ENCODE measurements at places on chromosomes 1 and 21.

GRCh38 chr1:213326281-213327016, 275.4 kb downstream of the RPS6KC1 start:
- DNase-seq, result no peak

- no peak for DNase-seq
Observed at GRCh38 chr1:10608690-10609089, 133.9 kb downstream of the PEX14 start.

DNA sequence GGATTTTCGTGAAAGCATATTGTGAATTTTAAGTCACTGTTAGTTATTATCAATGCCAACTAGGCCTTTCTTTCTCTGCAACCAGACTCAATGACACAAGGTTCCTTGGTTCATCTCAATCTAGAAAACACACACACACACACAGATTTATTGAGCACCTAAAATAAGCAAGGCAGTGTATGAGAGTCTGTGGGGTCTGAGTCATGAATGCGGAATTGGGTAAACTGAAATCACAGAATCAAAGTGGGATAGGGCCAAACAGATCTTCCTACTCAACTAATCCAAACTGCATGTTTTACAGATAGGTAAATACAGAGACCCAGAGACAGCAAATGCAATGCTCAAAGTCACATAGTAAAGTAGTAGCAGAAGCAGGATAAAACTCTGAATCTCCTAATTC, 48.5 kb upstream of the NRDC start:
- DNase-seq, result no peak

GRCh38 chr1:95876276-95876675, 642.3 kb downstream of the RWDD3 start:
- no peak for DNase-seq

DNA sequence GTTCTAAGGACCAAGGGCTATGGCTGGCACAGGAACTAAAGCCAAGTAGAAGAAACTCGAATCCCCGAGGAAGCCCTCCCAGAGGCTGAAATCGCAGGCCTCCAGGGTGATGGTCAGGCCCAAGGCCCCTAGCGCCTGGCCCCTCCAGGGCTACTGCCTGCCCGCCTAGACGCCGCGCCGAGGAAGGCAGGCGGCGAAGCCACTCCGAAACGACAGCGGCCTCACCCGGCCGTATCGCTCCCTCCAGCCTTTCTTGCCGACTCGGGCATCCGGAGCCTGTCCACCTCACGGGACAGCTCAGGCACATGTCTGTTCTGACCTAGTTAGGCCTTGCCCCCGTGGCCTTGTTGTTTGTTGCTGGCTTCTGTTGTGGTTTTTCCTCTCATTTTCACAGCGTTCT, 9.7 kb upstream of the LHX8 start:
- DNase-seq, result no peak

DNA sequence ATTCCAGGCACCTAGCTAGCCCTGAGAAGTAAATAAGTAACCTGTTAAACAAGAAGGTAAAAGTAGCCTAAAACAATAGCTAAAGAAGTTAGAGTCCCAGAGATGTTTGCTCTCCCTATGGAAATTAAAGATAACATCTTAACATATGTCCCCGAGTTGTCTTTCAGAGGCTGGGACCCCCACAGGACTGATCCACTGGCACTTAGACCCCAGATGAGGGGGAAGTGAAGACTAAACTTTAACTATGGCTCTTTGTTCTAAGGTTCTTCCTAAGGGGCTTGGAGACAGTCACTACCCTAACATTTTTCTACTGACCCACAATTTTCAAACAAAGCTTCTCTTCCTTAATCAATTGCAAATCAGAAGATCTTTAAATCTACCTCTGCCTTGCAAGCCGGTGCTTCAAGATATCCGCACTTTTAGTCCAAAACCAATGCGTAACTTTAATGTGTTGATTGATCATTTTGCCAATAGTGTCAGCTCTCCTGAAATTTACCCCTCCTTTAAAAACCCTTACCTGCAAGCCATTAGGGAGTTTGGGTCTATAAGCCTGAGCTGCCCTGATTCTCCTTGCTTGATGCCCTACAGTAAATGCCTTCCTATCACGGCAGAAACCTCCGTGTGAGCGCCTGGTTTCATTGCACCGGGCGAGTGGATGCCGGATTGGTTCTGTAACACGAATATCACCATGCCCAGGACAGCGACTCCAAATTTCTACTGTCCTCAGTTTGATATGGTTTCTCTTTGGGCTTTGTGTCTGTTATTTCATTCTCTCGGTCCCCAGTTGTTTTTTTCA, 404.4 kb downstream of the SIPA1L2 start:
- DNase-seq, result no peak

GRCh38 chr1:38721816-38722215, 137.8 kb downstream of the RRAGC start:
- no peak for DNase-seq

GRCh38 chr1:1250786-1251284, 4.3 kb upstream of the C1QTNF12 start:
- peak; percentile 64 for DNase-seq

DNA sequence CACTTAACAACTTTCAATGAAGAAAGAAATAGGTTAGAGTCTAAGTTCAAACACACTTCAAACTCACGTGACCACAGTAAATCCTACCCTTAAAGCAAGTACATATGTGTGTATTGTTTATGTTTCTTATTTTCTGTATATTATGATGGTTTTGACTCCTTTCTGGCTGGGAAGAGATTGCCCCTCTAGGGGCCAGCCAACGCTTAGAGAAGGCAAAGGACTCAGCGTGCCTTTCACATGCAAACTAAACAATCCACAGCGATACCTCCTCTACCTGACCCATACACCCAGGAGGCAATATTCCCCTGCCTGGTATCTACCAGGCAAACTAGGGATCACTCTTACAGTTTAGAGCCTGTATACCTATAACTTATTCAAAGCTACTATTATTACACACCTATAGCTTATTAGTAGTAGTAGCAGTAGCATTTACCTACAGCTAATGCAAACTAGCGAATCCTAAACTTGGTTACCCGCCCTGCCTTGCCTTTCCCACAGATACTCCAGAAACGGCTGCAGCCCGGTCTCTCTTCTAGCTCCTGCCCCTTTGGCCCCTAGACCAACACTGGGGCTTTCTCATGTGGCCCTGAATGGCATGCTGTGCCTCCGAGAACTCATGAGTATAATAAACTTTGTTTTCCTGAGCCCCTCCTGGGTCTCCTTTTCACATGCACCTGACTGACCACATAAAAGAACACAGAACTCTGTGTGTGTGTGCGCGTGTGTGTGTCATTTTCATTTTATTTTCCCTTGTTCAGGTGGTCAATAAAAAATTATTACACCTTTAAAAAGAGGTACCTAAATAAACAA, 14.0 kb downstream of the NRIP1 start:
- DNase-seq, result no peak

GRCh38 chr21:38396325-38396724, 102.0 kb downstream of the ERG start:
- DNase-seq, result no peak

GRCh38 chr1:12697397-12697796, 18.5 kb upstream of the AADACL3 start:
- no peak for DNase-seq

GRCh38 chr1:6460301-6461050, 5.5 kb downstream of the TNFRSF25 start:
- DNase-seq, result peak; percentile 96

- no peak for DNase-seq
Observed at GRCh38 chr1:211699059-211699458, 23.6 kb upstream of the NEK2 start.

DNA sequence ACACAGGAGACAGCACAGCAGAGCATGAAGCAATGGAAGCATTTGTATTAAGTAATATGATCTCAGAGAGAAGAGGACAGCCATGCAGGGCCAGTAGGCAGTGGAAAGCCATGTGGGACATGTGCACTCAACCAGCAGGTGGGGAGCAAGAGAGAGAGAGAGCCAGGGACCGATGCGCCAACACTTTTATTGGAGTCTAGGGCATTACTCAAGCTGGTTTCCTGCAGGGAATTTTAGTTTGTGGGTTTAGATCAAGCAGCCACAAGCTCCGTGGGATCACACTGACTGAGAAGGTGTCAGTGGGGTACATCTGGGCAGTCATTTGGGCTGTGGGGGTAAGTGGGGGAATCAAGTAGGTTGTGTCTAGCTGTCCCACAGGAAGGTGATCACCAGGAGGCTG, 137.1 kb downstream of the PCBP3 start:
- no peak for DNase-seq

DNA sequence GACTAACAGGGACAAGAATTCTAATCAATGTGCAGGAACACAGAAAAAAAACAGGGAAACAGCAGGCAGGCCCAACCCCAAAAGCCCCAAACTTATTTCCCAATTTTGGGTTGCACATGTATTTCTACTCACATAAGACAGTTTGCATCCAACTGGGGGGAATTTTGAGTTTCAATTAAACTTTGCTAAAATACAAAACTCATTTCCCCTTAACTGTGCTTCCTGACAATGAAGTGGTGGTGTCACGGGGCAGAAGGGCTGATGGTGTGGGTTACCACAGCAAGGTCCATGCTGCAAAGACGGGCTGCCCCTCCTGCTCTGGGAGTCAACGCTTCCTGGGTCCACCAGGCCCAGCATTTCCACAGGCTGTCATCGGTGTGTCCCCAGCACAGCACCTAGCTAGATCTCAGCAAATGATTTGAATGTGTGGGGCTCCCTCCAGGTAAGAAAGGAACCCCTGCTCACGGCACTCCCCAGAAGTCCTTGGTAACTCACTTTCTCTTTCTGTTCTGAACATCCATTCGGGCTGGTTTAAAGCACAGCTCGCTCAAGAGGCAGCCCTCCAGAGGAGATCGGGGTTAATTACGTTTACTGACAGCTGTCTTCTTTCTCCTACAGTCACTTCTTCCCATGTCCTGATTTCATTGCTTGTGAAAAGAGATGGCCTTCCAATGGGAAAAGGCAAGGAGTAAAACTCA, 27.4 kb downstream of the HIVEP3 start:
- peak; percentile 32 for DNase-seq

DNA sequence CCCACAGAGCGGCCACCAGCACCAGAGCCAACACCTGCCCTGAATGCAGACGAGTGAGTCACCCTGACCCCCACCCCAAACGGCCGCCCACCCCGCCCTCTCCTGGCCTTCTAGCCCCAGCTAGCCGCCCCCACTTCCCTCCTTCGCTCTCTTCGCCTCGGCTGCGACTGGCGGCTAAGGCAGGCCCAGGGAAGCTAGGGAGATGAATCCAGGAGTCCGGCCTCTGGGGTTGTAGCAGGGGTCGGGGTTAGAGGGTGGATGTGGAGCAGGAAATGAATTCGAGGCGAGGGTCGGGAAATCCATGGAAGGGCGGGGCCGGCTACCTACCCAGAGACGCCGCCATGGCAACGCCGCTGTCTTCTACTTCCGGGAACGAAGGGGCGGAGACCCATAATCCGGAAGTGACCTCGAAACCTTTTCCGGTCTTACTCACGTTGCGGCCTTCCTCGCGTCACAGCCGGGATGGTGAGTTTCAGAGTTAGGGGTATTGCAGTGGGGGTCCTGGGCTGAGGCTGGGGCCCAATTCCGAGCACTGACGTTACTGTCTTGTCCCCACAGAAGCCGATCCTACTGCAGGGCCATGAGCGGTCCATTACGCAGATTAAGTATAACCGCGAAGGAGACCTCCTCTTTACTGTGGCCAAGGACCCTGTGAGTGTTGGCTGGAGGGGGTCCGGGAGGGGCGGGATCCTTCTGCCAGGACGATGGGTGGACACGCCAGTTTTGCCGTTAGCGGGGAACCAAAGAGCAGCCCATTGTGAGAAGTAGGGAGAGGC, at the start of the genes EIF3I and TMEM234:
Gene EIF3I, plus strand, starts transcription at position 428 of the 776 bp plus-strand sequence. Its CDS starts 35 bp downstream, at position 463.
Gene TMEM234, minus strand, starts transcription at position 374 of the 776 bp plus-strand sequence. Its CDS starts 31 bp downstream, at position 343.
- peak; percentile 85 for DNase-seq

DNA sequence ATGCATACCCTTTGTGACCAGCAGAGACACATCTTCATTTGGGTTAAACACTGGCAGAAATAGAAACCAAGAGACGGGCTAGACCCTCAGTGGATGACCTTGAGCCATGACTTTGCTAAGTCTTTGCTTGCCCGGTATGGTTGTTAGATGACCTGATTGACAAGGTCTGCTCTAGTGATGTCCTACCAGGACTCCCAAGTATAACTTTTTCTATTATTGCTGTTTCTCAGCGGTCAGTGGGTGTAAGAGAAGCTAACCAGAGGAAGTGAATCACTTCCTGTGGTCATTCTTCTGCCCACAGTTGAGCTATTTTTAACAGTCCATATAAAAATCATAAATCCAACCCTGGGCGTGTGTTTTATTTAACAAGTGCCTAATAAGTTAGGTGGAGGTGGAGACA, 126.2 kb upstream of the ETS2 start:
- no peak for DNase-seq

DNA sequence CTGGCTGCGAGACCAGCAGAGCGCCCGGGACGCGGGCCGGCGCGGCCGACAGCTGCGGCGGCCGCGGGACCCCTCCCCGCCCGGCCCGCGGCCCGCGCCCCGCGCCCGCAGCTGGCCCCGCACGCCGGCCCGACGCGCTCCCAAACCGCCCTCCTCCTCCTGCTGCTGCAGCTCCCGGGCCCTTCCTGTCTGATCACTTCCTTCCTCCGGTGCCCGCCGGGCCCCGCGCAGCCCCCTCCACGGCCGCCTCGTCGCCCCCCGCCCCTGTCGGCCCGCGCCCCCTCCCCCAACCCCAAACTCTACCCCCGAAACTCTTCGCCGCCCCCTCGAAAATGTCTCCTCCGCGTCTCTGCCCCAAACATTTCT, 594 bp downstream of the LUZP1 start:
- peak; percentile 26 for DNase-seq

DNA sequence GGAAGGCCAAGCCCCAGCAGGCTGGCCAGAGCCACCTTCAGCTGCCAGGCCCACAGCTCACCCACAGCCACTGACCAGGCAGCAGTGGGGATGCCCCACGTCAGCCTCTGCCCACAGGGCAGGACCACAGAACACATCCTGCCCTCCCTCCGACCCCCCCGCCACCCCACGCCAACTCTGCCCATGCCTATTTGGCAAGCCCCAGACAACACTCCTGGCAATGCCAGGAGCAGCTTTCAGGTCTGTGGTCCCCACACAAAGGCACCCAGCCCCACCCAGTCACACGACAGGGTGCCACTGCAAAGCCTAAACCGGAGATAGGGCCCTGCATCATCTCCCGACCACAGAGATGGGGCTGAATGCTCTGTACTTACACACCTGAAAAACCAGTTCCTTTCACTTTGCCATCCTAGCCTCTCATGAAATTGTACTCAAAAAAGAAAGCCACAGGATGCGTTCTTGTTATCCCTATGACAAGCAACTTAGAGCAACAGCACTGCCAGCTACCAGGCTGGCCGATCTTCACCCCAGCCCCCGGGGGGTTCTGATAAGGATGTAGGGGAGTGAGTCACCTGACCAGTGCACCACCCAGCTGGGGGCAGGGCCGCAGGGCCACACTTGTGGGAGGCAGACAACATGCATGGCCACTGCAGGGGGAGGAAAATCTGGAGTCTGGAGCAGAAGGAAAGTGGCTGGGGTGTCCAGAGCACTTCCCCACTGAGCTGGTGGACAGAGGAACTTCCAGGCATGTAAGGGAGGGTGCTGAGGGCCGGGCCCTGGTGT, 36.2 kb downstream of the UBE2G2 start:
- DNase-seq, result peak; percentile 40

DNA sequence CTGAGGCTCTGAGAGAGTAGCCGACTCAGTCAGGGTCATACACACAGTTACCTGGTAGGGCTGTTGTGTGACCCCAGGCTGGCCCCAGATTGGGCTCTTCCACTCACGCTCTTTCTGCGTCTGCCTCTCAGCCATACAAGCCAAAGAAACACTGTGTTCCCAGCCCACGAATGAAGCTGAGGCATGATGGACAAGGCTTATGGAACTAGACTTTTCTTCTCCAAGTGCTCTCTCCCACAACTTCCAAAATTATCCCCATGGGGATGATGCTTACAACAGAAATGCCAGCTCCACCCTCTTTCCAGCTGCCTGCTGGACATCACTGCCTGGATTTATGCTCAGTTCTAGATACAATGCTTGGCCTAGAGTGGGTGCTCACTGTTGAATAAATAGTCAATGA, 102.8 kb upstream of the JUN start:
- DNase-seq, result no peak

Measured in T-helper 9 cell (primary cell).